Dermis microvascular lymphatic vessel endothelial cell (primary cell): ENCODE measurements at places on chromosomes 1 and 21.

DNA sequence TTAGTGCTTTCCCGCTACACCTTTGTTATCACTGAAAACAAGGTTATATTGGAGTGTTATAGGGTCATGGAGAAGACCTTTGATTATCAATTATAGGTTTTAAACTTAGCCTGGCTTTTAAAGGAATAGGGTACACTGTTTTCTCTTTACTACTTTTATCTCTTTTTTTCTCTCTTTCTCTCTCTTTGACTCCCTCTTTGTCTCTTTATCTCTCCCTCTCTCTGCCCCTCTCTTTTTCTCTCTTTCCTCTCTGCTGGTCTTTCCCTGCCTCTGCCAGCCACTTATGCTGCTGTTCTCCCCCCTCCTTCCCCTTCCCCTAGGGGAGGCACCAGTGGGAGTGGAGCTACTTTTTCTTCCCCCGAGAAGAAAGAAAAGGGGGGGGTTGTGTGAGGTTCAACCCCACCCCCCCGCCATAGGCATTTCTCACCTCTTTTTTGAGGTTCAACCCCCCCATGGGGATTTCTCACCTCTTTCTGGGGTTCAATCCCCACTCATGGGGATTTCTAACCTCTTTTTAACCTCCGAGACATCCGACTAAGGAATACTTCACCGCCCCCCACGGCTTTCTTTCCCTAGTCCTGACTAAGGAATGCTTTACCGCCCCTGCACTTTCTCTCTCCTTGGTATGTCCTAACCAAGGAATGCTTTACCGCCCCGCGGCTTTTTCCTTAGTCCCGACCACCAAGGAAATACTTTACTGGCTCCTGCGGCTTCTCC, 17.2 kb upstream of the ZBTB8B start:
- no peak for DNase-seq

- DNase-seq: no peak
These were observed 274.5 kb downstream of the VAV3 start for GRCh38 chr1:107690491-107690890.

DNA sequence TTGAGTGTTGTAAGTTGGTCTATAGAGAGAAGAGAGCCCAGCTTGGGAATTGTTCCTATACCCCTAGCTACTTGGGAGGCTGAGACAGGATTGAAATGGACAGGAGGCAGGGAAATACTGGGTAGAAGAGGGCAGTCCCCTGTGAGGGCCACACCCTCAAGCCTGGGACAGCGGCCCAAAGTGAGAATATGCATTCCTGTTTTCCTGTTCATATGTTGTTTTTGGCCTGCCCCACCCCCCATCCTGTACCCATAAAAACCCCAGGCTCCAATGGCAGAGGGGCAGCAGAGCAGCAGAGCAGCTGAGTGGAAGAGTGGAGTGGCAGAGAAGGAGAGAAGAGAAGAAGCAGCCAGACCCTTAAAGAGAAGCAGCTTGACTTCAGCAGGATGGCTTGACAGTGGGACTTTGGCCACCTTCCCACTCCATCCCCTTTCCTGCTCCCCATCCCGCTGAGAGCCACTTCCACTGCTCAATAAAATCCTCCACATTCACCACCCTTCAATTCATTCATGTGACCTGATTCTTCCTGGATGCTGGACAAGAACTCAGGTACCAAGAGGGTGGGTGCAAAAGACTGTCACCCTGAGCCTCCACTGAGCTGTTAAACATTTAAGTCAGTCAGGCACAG, 70.6 kb upstream of the PUM1 start:
- no peak for DNase-seq

DNA sequence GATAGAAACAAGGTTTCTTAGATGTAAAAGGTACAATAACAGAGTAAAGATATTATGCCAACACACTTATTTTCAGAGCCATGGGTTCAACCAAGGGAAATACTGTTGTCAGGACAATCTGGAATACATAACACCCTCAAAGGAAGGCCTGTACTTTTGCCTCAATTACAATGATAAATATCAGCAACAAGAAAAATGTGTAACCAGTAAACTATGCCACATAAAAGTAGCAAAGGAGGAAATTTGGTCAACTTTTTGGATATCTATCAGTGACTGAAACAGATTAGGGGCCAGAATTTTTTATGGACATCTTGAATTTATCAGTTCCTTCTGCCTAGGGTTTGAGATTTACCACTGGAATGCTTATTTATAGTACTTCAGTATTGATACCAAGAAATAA, 24.6 kb upstream of the RAP1GAP start:
- no peak for DNase-seq

- DNase-seq: no peak
These were observed 159.5 kb downstream of the DISC1 start for GRCh38 chr1:231786126-231786525.

- no peak for DNase-seq
These were observed 694.3 kb upstream of the NR5A2 start for GRCh38 chr1:199333180-199333579.
